ENCODE measurements at places on chromosomes 13 and 19. TPM values are rescaled to one million over a fixed set of nuclear protein-coding genes. Genes with fewer than 3 reads are reported as not detected.

The PSG3 gene
- not detected for total RNA-seq

DNA sequence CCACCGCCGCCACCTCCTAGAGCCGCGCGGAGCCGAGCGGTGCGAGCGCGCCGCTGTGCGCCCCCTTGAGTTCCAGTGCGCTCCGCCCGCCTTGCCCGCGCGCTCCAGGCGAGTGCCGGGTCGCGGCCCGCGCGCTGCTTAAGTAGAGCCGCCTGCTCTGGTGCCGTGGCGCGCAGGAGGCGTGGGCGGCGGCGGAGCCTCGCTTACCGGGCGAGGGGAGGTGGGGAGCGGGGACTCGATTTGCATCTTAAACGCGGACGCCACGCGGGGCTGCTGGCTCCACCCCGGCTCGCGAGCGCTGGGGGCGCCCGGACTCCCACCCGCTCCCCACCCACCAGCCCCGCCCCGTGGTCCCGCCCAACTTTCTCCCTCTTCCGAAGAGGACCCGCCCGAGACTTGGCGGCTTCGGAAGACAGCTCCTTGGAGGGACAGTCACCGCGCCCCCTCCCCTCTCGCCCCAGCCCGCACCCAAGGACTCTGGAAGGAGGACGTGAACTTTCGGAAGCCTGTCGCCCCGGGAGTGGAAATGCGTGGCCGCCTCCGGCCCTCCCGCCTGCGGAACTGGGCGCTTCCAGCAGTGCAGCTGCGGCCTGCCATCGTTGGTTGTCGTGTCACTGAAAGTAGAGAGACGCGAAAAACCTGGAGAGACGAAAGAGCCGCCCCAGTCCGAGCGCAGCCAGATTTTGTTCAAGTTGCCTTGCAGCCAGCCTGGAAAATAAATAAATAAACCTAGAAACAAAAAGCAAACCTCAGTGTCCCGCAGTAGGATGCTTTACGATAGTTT, at the start of gene KCTD12:
TSS of gene KCTD12 (minus strand) at position 114 of the 784 bp plus-strand sequence. CDS start 257 bp downstream, outside the sequence.
- DNase-seq, result no peak

DNA sequence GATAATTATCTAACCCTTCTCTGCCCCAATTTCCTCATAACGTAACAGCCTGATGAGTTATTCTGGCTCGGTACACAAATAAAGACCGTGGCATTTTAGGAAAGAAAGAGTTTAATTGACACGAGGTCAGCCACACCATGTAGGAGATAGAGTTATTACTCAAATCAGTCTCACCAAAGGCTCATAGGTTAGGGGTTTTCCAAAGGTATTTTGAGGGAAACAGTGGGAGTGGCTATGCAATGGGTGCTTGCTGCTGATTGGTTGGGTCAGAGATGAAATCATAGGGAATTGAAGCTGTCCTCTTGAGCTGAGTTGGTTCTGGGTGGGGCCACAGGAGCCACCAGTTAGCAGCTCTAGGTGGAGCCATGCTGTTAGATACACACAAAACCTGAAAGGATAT, 137.5 kb downstream of the FREM2 start:
- no peak for DNase-seq

The GRIK5 gene
- total RNA-seq, result 0.62 TPM

DNA sequence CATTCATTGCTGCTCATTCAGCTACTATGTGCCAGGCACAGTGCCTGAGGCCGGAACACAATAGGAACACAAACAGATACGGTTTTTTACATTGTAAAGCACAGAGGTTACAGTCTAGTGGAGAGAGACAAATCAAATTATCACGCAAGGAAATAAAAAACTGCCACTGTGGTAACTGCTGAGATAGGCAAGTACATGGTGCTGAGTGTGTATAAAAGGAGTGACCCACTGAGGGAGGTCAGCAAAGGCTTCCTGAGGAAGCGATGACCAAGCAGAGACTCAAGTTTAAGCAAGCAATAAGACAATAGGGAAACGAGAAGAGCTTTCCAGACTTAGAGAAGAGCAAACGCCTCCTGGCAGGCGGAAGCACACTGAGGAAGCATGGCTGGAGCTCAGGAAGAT, 56.4 kb downstream of the NUFIP1 start:
- DNase-seq, result no peak

GRCh38 chr13:31882794-31883193, 143.5 kb downstream of the RXFP2 start:
- DNase-seq, result no peak

GRCh38 chr13:22064854-22065620, 394.2 kb downstream of the FGF9 start:
- no peak for DNase-seq

Measured in Panc1 (cell line).